Urothelium cell line (cell line): ENCODE measurements at places on chromosomes 2 and 18.

- DNase-seq: no peak
These were observed 21.6 kb upstream of the ZNF521 start for GRCh38 chr18:25373432-25374179.

GRCh38 chr2:10546975-10547391 is 98.9 kb upstream of the ODC1 start:
- no peak for DNase-seq

DNA sequence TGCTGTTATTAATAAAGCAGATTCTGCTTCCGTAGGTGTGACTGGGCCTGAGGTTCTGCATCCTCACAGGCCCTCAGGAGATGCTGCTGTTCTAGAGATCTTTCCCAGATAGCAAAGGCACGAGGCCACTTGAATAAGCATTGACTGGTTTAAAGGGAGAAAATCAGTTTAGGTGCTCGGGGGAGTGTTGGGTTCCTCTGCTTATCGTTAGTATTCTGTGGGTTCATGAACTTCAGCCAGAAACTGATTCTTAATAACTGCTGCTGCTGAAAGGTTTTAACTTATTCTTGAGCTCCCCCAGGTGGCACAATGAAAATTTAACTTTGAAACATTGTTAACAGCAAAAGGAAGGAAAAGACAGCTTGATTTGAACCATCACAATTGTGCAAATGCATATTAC is 56.9 kb downstream of the ITGA6 start:
- no peak for DNase-seq

- DNase-seq: no peak
These were observed 28.6 kb upstream of the DAPL1 start for GRCh38 chr2:158766524-158766923.

GRCh38 chr18:78876868-78877267 is 102.8 kb upstream of the SALL3 start:
- no peak for DNase-seq

- DNase-seq: no peak
These were observed 58.9 kb upstream of the SMAD7 start for GRCh38 chr18:49009661-49010060.

- DNase-seq: peak; percentile 86
These were observed 32.7 kb upstream of the MAP4K3 start for GRCh38 chr2:39469807-39470206.

- no peak for DNase-seq
These were observed 184.2 kb downstream of the PIEZO2 start for GRCh38 chr18:10965119-10965518.

- no peak for DNase-seq
These were observed 11.1 kb downstream of the CLUL1 start for GRCh38 chr18:607930-608329.

DNA sequence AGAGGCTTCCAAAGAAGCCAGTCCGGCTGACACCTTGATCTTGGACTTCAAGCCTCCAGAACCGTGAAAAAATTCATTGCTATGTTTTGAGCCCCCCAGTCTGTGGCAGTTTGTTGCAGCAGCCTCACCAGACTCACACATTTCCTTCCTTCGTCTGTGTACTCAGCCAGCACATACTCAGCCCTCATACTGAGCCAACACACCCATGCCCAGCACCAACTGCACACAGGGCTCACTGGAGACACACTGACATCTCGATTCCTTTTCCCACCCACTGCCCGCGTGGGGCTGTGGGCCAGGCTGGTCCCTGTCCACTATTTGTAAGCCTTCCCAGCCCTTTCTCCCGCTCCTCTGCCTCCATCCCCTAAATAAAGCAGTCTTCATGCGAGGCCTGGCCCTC is 24.1 kb upstream of the NMUR1 start:
- DNase-seq: no peak

DNA sequence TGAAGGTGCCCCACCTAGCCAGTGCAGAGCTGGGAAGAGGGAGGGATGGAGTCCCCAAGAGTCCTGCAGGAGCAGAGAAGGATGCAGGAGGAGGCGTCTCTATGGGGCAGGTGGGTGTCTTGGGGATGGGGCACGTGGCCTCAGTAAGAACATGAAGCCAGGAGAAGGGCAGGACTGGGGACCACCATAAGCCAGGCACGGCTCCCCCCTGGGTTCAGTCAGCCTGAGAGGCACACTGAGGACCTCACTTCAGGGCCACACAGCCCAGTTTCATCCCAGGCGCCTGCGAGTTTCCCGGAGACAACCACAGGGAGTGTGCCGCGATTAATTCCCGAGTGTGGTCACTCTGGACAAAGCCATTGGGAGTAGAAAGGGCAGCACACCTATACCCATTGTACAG is 120.3 kb downstream of the GYPC start:
- no peak for DNase-seq

DNA sequence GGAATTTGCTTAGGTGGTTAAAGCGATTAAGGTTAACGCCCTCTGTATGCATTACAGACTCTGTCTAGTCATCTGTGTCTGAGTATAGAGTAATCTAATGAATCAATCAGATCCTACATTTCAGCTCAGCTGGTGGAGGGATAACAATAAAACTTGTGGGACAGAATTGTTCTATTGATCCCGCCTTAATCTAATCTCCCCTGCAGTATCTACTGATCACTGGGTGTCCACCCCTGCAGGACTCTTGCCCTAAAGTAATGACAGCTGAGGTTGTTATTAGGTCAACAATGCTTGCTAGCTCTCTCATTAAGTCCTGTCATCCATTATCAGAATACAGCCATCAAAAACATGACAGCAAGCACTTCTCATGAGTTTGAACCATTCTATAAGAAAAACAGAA is 462.6 kb upstream of the TMEFF2 start:
- no peak for DNase-seq

- DNase-seq: no peak
These were observed 24.8 kb downstream of the SERPINE2 start for GRCh38 chr2:224014336-224014735.

DNA sequence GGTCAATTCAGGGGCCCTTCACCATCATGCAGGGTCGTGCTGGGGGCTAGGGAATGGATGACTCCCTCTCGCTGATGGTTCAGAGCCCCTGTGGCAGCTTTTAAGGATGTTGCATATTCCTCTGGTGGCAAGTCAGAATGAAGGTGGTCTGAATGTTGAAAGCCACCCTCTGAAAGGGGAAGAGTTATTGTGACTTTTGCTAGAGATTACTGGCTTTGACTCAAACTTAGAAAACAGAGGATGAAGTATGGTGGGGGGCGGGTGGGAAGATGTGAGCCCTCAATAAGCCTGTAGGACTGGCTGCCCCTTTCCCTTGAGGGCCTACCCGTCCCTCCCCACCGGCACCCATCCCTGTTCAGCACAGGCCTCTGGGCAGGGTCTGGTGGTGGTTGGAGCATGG is 23.2 kb downstream of the MC2R start:
- no peak for DNase-seq

DNA sequence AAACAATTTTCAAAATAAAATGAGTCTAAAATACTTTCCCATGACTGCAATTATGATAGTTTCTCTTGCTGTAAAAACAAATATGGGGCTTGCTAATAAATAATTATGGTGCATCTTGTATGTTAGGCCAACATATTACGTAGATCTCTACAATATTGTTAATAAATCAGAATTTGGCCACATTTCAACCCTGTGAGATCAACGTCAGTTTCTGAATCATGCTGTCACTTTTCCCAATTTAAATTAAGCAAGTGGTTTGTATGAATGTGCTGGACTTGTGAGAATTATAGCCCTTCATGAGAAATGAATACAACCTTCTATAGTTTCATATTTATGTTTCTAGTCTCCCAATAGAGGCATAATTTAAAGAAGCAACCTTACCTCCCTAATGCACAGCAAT is 808.9 kb downstream of the SUCLG1 start:
- no peak for DNase-seq

- DNase-seq: no peak
These were observed 128.4 kb upstream of the FAM98A start for GRCh38 chr2:33727361-33728032.

GRCh38 chr2:7930800-7931635 is 750.8 kb upstream of the ID2 start:
- DNase-seq: no peak

DNA sequence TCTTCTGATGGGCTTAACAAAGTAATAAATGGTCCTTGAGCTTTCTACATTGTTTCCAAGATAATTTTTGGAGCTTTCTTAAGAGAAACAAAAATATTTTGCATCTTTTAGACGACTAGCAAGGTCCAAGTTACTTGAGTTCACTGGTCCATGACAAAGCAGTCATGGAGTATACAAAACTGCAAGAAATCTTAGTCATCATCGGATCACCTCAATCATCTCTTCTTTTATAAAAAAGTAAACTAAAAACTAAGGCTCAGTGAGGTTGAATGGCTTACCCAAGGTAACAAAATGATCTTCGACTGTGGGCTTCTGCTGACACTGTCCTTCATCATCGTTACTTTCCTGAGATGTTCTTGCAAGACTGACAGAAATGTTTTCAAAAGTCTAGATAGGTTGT is 11.9 kb downstream of the FIGN start:
- no peak for DNase-seq

GRCh38 chr2:231931481-231931915 is 5.3 kb upstream of the NPPC start:
- no peak for DNase-seq

DNA sequence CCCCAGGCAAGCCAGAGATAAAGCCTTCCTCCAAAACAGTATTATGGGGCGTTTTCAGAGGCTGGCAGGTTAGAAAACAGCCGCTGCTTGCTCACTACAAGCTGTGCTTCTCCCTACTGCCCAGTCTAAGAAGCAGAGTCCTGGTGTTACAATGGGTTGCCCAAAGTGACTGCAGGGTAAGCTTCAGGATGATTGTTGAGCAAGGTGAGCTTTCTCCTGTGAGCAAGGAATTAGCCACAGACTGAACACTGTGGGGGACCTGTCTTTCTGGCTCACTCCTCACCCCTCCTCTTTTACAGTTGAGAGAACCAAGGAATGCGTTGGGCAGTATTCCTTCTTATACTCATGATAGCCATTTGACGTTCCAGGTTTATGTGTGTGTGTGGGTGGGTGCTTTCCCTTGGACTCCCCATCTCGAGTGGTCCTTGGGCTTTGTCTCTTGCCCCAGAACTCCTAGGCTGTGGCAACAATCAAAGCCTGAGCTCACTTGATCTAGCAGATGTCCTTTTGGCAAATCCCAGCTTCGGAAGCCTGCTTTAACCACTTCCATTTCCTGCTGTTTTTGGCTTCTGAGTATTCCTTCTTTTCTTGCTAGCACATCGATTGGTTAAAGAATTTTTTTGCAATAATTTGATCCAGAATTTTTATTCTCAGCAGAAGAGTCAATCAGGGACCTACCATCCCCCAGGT is 47.5 kb downstream of the KDM3A start:
- DNase-seq: no peak

DNA sequence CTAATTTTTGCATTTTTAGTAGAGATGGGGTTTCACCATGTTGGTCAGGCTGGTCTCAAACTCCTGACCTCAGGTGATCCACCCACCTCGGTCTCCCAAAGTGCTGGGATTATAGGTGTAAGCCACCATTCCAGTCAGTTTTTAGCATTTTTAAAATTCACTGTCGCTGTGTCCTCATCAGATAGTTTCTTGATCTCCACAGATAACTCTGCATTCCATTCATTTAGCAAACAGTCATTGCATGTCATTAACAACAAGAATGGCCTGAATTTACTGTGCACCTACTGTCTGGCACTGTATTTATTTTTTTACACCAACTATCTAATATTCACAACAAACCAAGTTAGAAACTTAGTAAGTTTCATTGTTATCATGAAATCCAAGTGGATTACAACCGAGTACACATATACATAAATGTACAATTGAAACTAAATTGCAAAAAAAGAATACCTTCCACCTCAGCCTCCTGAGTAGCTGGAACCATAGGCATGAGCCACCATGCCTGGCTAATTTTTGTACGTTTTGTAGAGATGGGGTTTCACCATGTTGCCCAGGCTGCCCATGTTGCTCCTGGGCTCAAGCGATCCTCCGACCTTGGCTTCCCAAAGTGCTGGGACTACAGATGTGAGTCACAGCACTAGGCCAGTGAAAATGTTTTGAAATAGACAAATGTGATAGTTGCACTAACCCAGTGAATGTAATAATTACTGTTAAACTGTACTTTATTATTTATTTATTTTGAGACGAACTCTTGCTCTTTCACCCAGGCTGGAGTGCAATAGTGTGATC is 4.3 kb downstream of the MCEE start:
- no peak for DNase-seq

DNA sequence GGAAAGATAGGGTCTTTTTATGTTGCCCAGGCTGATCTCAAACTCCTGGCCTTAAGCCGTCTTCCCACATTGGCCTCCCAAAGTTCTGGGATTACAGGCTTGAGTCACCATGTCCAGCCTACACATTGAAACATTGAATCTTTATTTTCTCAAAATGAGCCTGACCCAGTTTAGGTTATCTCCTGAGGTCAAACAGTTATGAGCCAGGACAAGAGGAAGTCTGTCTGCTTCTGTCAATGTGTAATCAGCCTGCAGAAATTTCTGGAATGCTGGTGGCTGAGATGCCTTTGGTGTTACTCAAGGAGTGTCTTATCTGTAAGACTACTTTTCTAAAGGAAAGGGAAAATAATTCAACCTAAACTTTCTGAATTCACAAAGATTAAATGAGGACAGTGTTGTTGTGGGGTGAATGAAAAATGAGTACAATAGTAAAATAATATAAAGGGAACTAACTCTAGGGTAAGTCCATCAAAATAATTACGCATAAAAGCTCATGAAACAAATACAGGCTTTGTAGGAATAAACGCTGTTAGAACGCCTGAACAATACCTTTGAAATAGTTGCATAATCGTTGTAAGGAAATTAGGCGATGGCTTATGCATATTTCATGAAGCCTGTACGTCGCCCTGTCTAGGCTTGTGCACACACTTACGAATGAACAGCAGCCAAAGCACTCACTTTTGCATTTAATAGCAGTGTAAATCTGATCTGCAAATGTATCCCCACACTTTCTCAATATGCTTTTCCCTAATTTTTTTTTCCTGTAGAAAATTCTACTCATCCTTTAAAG is 260.8 kb downstream of the RDH14 start:
- peak; percentile 66 for DNase-seq

DNA sequence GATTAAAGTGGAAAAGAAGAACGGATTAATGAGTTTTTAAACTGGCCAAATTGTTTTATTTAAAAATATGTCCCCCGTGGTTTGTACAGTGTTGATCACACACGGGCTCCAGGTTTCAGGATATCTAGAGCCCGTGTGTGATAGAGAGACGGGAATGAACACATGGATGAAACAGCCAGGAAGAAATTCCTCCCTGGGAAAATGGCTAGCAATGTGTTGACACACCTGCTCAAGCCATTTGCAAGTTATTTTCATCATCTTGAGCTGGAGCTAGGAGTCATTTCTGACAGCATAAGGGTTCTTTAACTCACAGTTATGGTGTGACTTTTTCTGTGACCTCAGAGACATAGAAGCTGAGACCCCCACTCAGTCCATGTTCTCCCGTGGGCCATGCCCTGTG is 81.6 kb downstream of the LRRFIP1 start:
- DNase-seq: no peak

- DNase-seq: no peak
These were observed 440.4 kb upstream of the MAP2 start for GRCh38 chr2:208983486-208983885.

GRCh38 chr18:58699551-58699950 is 28.3 kb downstream of the MALT1 start:
- no peak for DNase-seq

GRCh38 chr2:190202604-190203003 is 117.0 kb downstream of the HIBCH start:
- no peak for DNase-seq
